ENCODE measurements at places on chromosomes 2 and 18. TPM values are rescaled to one million over a fixed set of nuclear protein-coding genes. Genes with fewer than 3 reads are reported as not detected.

Gene POTEI
- not detected for total RNA-seq

Gene C2orf72
- 0.20 TPM for total RNA-seq

Gene PDCD1
- 0.60 TPM for total RNA-seq

Gene SAG
- 1.4 TPM for total RNA-seq

Gene PID1
- 7.3 TPM for total RNA-seq

Gene NEURL3
- total RNA-seq = not detected

Gene POLR1A
- total RNA-seq = 16.5 TPM

Gene LIMS4
- 1.5 TPM for total RNA-seq

Gene REG1B
- not detected for total RNA-seq

Gene ATP6V1C2
- total RNA-seq = 0.56 TPM

Gene RAB6C
- 0.11 TPM for total RNA-seq

Gene MYO5B
- 4.5 TPM for total RNA-seq

Gene CD8B
- not detected for total RNA-seq

Gene NYAP2
- not detected for total RNA-seq

Gene DTNA
- total RNA-seq = 164 TPM

Gene SERPINB3
- not detected for total RNA-seq

Gene TMEM182
- 68.7 TPM for total RNA-seq

Gene GNLY
- total RNA-seq = 6.7 TPM

Gene VRK2
- total RNA-seq = 26.8 TPM

Gene CD226
- 0.56 TPM for total RNA-seq

Gene SPP2
- not detected for total RNA-seq
